ENCODE measurements at places on chromosomes 4 and X.

DNA sequence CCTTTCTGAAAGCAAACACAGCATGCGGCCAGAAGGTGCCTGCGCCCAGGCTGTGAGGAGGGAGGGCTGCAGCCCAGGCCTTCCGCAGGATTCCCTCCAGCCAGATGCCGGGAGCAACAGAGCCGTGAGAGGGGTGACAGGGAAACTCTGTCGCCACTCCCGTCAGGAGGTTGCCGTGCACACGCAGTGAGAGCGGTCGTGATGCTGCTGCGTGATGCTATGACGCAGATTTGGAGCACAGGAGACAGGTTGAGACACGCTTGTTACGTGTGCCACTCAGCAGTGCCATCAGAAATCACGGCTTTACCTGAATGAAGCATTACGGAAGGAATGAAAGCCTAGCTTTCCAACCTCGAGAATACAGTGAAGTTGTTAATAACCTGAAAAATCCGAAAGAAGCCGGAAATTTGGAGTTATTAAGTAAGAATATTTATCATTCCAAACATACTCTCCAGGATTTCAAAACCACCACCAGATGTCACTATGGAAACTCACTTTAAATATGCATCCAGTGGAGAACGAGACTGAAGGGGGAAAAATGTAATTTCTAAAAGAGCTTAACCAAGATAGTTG, 54.4 kb downstream of the FAT1 start:
- DNase-seq = no peak

DNA sequence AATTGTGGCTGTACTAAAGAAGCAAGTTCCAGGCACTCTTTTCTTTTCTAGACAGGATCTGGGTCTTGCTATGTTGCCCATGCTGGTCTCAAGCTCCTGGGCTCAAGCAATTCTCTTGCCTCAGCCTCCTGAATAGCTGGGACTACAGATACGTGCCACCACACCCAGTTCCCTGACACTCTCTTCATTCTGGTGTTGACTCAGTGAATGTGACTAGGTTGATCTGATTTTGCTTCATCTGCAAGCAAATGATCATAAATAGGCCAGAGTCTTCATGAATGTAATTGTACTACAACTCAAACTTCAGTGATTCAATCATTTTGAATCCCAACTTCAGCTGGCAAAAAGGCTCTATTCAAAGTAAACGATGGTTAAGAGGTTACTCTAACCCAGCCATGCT, 78.5 kb downstream of the APBB2 start:
- no peak for DNase-seq

DNA sequence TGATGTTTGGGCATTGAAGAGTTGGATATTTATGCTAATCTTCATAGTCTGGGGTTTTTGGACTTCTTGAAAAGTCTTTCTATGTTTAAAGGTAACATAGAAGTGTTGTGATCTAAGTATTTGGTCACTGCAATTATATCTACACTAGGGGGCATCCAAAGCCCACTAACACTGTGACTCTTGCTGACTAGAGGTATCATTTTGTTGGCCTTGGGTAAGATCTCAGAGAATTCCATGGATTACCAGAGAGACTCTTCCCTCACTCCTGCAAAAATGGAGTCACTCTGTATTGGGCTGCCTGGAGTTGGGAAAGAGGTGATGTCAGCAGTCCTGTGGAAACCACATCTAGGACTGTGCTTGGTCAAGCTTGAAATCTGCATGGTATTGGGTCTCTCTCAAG, 1077.6 kb downstream of the FAM133A start:
- DNase-seq = no peak

GRCh38 chr4:20995610-20996009, 295.4 kb downstream of the PACRGL start:
- DNase-seq = no peak

GRCh38 chrX:65586491-65586890, 51.9 kb upstream of the LAS1L start:
- DNase-seq = no peak

- no peak for DNase-seq
These were observed 39.8 kb upstream of the LAS1L start for GRCh38 chrX:65574356-65574755.

GRCh38 chrX:44099366-44099765, 126.2 kb upstream of the NDP start:
- no peak for DNase-seq

DNA sequence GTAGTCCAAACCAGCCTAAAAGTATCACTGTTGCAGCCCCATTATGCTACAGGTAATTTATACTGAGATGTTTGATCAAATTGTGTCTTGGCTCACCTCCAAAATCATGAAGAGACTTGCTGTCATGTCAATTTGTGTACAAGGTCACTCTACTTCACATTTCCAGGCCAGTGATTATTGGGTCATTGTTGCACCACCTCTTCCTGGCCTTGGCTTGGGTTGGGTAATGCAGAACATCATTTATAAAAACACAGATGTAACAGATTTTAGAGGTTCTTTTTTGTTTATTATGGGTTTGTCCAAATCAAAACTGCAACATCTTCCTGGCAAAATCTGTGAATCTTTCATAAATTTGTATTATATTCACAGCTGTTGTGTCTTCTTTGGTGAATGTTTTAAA, 459.5 kb downstream of the ANKRD50 start:
- no peak for DNase-seq

DNA sequence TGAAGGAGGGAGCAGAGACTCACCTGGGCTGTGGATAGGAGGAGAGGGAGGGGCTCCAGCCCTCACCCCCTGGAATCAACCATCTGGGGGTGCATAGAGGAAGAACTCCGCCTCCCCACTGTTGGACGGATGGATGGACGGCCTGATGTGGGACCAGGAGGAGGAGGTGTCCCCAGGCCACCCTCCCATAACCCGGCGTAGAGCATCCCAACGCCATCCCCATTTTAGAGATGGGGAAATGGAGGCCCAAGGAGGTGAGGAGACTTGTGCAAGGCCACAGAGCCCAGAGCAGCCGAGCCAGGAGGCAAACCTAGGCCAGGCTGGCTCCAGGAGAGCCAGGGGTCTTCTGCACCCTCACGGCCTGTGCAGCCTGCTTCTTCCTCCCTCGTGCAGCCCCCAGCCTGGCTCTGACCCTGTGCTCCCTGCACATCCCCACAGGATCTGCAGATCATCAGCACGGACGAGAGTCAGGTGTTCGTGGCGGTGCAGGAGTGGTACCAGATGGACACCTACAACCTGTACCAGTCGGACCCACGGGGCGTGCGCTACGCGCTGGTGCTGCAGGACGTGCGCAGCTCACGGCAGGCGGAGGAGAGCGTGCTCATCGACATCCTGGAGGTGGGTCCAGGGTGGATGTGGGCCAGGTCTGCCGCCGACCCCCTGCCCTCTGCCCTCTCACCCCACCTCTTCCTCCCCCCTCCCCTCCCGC, 241.0 kb upstream of the PSAPL1 start:
- no peak for DNase-seq

- no peak for DNase-seq
These were observed 98.5 kb upstream of the ELOVL6 start for GRCh38 chr4:110296892-110297291.

- no peak for DNase-seq
These were observed 47.6 kb downstream of the HTT start for GRCh38 chr4:3122081-3122563.

Data from DND-41 (cell line).